Activated naive CD4-positive, alpha-beta T cell treated with anti-CD3 and anti-CD28 coated beads, Interleukin-2, amount 50 U/mL, for 16 hours (primary cell): ENCODE measurements at places on chromosomes 2 and 18.

DNA sequence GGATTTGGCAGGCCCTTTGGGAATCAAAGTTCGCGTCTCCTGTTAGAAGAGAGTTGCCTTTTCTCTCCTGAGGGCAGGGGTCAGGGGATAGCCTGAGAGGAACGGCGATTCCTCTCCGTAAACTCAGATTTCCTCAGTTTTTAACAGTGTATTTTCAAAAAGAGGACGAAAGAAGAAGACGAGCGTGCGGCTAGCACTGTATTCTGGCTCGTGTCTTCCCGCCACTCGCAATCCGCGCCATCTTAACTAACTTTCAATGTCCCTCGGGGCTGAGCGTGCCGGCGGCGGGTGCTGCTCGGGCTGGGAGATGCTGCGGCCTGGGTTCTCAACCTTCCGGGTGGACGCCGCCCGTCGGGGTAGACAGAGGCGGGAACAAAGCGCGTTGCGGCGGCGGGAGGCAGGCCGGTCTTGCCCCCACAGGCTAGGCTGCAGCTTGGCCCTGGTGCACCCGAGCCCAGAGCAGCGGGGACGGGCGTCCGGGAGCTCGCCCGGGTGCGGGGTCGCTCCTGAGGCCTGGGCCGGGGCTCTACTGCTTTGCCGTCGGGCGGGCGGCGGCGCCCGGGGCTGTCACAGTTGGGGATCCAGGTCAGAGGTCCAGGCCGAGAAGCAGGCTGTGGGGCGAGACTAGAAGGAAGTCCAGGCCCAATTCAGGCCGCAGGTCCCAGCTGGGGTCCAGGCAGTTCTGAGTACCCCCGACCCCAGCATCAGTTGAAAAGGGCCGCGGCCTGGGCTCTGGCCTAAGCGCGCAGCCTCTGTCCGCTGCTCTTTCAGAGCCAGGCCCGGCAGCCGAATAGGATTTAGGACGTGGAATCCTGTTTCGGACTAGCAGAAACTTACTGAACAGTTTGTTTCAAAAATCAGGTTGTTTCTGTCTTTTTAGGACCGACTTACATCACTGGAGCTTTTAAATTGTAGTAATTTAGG lies 11.8 kb downstream of the TBR1 start:
- no peak for DNase-seq

- DNase-seq, result no peak
Measured at GRCh38 chr2:129800686-129801085, 178.8 kb upstream of the RAB6C start.

GRCh38 chr2:133109772-133110171 lies 439.8 kb upstream of the LYPD1 start:
- DNase-seq, result no peak

- DNase-seq, result no peak
Measured at GRCh38 chr2:233982421-233983121, 65.4 kb downstream of the TRPM8 start.

GRCh38 chr2:27771202-27771547 lies 344 bp upstream of the MRPL33 start:
- DNase-seq, result no peak

DNA sequence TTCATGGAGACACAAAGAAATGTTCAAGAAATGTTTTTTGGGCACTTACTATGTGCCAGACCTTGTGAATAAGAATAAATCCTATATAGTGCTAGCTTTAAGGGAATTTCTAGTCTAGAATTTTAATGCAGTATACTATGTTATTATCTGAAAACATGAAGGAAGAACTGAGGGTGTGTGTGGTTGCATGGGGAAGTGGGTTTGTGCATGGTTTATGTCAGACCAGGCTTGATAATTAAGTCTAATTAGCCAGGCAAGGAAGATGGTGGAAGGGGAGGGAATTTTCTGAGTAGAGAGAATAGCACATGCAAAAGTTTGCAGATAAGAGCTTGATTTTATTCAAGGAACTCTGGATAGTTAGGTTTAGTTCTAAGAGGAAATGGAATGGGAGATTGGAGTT lies 6.5 kb downstream of the RBBP8 start:
- no peak for DNase-seq

- no peak for DNase-seq
Measured at GRCh38 chr2:126496493-126496892, 159.5 kb upstream of the GYPC start.

GRCh38 chr2:9767656-9768281 lies 75.5 kb upstream of the TAF1B start:
- DNase-seq, result no peak

- no peak for DNase-seq
Measured at GRCh38 chr2:188966079-188966571, 8.0 kb upstream of the COL3A1 start.

DNA sequence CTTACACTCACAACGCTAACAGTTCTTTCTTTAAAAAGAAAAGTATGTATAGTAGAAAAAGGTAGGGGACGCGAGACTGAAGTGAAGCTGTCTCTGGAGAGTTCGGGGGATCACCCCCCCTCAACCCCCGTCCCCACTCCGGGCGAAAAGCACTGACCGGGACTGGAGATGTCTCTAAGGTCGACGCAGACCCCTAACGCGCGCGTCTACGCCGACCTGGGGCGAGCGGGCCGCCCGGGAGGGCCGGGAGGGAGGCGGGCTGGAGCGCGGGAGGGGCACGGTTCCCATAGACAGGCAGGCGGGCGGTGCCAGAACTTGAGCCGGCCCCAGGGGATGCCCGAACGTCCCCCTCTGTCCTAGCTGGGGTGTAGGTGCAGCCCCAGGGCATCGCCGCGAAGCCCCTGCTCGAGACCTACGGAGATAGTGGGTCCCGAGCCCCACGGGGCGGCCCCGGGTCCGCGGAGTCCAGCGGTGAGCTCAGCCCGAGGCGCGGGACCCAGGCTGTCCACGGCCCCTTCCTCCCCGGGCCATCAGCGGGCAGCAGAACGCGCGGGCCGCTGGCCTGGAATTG lies 82.2 kb downstream of the CHRNA1 start:
- peak; percentile 45 for DNase-seq

DNA sequence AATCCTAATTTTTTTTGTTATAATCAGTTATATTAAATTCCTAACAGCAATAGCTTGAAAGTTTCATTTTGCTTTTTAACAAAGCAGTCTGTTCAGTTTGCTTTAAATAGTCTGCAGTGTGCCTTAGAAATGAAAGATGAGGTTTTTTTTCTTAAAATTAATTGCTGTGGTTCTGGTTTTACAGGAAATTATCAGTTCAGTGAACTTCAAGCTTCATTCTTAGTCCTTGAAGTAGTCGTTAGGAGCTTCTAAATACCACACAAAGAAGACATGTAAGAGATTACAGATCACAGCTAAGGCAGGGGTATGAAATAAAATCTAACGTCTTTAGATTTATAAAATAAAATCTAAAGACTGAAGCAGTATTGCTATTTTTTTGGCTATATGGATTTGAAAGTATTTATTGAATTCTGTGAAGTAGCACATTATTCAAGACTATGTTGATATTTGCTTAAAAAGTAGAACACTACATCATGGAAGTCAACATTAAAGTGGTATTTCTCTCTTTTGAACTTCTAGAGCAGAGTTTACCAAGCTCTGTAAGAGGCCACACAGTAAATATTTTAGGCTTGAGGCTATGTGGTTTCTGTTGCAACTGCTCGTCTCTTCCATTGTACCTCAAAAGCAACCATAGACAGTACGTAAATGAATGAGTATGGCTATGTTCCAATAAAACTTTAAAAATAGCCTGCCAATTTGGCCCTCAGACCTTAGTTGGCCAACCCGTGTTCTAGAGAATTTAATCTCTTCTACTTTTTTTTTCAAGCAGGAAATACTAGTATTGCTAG lies 81.5 kb upstream of the STON1 start:
- no peak for DNase-seq

- no peak for DNase-seq
Measured at GRCh38 chr18:38368886-38369285, 803.3 kb upstream of the CELF4 start.

DNA sequence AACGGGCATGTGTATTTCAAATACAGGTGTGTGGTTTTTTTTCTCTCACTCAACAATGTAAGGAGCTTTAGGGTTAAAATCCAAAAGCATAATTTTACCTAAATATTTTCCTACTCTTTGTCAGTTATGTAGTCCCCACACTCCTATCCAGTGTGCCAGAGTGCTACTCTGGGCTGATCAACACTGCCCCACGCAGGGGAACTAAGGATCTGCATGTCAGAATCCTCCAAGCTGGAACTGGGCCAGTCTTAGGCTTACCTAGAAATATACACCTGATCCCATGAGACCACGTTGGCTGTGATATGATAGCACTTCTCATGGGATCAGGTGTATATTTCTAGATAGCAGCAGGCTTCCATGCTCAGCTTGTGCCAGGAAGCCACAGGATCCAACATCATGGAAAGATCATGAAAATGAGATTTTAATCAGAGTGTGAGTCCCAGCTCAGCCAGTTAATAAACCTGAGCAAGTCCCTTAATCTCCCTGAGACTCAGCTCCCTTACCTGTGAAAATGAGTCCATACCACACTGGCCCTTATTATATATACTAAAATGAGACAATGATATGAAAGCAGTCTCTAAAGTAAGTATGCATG lies 29.7 kb downstream of the CCDC141 start:
- peak; percentile 57 for DNase-seq

DNA sequence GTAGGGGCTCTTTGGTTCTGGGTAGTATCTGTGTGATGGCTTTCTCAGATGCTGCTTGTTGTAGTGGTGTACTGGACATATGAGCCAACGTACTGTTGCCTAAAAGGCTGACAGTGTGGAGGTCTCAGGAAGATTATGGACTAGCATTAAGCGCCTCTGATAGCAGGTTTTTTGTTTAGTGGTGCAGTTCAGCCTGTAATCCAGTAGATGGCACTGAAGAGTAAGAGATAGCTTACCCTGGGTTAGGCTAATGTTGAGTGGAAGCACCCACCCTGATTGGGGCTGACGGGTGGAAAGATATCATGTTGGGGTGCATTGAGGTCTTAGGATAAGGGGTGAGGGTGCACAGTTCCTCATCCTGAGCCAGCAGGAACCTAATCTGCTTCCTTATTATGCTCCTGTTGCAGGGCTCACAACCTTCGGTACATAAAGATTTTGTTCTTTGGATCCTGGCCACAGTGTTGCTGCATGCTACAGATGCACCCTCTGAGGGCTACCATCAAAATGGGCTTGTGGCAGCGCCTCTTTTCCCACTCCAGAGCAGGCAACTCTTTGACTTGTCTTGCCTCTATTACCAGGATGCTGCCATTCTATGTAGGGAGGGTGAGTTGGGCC lies 79.6 kb downstream of the MSTN start:
- DNase-seq, result no peak

GRCh38 chr2:174083843-174084458 lies 118.8 kb upstream of the SP3 start:
- DNase-seq, result no peak

DNA sequence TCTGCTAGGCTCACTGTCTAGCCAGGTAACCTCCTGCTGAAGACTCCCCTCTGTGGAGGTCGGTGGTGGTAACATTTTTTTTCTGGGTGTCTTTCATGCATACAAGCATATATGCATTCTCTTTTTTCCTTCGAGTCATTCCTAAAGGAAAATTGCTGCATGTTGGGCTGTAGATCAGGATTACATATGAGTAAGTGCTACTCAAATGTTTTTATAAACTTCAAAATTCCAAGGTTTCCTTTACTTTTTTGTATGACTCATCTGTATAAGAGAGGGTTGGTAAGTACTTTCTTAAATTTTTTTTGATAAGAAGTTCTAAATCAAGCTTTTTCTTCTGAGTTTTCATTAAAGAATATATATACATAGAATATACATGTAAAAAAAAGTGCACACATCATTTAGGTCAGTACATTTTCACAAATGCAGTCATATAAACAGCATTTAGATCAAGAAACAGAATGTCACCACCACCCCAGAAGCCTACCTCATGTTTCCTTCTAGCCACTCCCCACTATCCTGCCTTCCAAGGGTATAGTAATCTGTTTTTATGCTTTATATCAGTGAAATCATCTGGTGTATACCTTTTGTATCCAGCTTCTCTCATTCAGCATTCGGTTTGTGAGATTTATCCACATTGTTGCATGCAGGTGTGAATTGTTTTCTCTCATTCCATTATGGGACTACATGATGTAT lies 128.0 kb upstream of the MAP3K20 start:
- no peak for DNase-seq

- DNase-seq, result no peak
Measured at GRCh38 chr18:55387139-55387984, 200.6 kb downstream of the TCF4 start.

DNA sequence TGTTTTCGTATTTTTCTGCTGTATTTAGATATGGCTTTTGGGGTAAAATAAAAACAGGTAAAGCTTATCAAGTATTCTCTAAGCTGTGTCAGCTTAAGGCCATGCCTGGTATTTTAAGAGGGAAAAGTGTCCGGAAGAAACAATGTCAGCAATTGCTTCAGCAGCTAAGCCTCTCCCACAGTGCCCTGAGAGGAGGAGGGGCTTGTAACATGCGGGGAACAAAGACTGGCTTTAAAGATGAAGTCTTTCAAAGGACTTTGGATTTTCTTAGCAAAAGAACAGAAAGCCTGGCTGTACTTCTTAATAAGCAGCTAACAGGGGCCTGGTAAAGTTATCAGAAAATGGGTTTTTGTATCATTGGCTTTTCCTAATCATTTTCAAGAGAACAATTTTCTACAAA lies 102.8 kb downstream of the PXDN start:
- no peak for DNase-seq

DNA sequence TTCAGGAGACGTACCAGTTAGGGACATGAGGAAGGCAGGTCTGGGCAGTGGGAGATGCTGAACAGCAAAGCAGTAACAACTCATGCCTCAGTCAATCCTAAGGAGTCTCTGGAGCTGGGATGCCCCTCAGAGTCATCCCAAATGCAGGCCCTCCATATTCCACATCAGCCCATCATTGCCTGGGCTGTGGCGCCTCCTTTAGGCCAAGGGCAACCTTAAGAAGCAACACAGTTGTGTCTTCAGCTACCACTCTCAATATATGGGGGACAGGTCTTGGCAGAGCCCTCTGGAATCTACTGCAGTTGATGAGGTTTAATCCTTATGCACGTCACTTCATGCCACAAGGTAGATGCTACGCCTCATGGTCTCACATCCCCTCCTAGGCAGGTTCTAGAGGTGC lies 682.0 kb upstream of the RAB6C start:
- no peak for DNase-seq

- no peak for DNase-seq
Measured at GRCh38 chr18:582465-582864, 2.3 kb downstream of the CETN1 start.

DNA sequence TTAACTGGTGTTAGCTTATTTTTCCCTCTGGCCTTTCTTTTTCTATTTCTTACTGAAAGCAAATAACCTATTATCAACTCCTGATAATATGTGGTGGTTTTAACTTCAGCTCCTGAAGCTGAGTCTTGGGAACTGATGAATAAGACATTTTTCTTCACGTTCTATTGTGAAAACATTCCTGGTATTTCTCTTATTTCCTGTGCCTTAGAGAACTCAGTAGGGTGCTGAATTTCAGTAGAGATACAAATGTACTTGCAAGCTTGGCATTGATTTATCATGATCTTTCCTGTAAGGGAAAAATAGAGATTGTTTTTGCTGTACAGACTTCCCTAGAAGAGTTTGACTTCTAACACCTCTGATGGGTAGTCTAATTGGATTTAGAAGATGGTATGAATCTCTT lies 52.8 kb upstream of the DCC start:
- no peak for DNase-seq

DNA sequence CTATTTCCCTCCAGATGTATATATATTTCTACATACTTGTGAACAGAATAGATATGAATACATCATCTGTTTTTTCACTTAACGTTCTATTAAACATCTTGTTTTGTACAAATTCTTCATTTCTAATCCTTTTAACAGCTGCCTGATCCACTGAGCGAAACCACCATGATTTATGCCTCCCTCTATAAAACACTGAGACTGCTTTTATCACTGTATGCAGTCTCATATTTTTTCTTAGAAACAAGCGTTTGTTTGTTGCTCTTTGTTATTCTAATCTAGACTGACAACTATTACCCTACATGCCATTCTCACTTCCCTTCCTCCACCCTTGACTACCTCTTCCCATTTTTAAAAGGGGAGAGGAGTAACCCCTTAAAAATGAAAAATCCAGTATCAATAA lies 88.2 kb downstream of the DTNB start:
- DNase-seq, result no peak
